HT-29 (cell line): ENCODE measurements at places on chromosomes 13 and 19. TPM values are rescaled to one million over a fixed set of nuclear protein-coding genes. Genes with fewer than 3 reads are reported as not detected.

The COMP gene
- total RNA-seq: not detected in 2 replicates

DNA sequence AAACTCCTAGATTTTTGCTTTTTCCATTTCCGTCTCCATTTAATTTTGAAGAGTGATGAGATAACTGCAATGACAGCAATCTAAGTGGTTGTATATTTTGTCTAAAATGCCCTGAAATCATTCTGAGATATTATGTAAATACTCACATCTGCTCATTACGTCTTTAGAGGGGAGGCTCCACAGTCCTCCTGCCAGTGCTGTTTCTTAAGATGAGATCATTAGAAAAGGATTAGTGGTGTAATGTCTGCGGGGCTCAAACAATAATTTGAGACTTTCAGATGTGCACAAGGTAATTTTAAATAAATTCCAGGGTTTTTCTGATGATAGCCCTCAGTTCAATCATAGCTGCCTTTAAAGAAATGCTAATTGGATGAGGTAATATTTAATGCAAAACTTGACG lies 437.9 kb downstream of the FOXO1 start:
- no peak for DNase-seq

The ZNF93 gene
- total RNA-seq: 0.03 TPM in 1 of 2 replicates, not detected in the other

DNA sequence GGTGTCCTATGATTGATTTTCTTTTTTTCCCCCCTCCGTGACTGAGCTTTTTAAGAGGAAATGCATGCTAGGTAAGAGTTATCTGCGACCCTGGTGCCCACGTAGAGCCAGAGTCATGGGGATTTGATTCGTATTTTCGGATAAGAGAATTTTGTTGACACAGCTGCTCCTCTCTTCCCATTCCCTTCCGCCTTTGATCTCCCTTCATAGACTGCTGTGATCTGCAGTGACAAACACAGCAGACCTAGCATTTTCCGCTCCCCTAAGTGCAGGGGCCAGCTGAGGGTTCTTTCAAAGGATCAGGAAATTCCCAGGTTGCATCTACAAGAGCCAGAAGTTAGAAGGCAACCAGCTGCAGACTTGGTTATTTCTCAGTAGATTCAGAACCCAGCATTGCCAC lies 70.5 kb downstream of the ZNF568 start:
- no peak for DNase-seq

The PRTN3 gene
- total RNA-seq: not detected in 2 replicates

- DNase-seq: no peak
Observed at GRCh38 chr13:74017301-74018061, 116.7 kb downstream of the KLF12 start.

The TCF3 gene
- total RNA-seq: 241 and 271 TPM in 2 replicates

GRCh38 chr19:30552593-30552992 lies 180.4 kb downstream of the ZNF536 start:
- DNase-seq: no peak

The SRRM5 gene
- total RNA-seq: 0.50 and 0.74 TPM in 2 replicates

The MAP2K7 gene
- 28.8 and 30.8 TPM in 2 replicates for total RNA-seq

DNA sequence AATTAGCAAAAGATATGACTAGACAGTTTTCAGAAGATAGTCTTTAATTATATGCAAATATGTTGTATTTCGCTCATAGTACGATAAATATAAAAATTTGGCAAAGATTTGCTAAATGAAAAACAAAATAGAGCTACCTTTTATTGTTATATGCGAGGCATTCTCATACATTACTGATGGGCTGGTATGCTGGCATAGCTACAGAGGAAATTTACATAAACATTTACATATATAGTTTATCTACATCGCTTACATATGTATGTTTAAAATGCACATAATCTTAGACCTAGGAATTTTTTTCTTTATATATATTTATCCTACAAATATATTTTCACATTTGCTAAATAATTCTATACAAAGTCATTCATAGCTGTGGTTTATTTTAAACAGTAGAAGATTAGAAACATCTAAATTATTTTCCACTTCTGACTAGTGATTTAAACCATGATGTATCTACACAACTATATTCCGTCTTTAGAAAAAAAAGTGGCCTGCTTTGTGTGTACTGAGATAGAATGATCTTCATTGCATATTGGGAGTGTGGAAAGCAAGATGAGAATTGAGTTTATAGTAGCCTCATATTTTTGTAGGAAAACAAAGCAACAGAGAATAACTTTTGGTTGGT lies 1345.0 kb upstream of the SLC10A2 start:
- DNase-seq: no peak

The FSD1 gene
- 0.41 and 0.60 TPM in 2 replicates for total RNA-seq

The MYO9B gene
- total RNA-seq: 63.4 and 67.9 TPM in 2 replicates

DNA sequence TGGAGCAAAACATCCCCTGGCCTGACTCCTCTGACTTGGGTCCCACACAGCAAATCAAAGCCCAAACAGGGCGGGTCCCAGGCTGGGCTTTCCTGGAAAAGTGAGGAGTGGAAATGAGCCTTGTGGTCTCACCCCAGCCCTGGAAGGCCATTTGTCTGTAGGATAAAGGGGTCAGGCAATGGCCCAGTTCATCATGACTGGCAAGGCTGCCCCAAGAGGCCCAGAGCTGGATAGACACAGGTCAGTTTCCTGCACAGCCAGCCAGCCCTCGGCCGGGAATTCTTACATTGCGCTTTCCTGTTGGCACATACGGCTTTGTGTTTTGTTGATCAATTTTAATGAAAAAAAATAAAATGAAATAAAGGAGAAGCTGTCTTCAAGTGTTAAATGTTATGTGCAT lies 174.3 kb downstream of the TSHZ3 start:
- DNase-seq: no peak
